ENCODE measurements at places on chromosomes 6 and 20.

- DNase-seq, result no peak
These were observed 291.6 kb downstream of the PHF3 start for GRCh38 chr6:63926950-63927927.

DNA sequence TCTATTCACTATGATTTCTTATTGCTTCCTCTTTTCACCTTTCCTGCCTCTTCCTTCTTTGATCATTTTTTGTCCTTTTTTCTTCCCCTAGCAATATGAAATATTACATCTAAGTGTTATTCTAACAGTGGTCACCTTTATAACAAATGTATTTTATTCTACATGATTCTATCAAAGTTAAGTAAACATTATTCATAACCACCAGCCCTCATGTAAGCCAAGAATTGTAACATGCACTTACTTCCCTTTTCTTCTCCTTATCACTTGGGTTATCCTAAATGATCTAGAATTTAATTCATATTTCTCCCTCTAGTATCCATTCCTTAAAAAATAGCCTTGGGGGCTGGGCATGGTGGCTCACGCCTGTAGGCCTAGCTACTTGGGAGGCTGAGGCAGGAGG, 88.3 kb upstream of the SLC22A23 start:
- no peak for DNase-seq

DNA sequence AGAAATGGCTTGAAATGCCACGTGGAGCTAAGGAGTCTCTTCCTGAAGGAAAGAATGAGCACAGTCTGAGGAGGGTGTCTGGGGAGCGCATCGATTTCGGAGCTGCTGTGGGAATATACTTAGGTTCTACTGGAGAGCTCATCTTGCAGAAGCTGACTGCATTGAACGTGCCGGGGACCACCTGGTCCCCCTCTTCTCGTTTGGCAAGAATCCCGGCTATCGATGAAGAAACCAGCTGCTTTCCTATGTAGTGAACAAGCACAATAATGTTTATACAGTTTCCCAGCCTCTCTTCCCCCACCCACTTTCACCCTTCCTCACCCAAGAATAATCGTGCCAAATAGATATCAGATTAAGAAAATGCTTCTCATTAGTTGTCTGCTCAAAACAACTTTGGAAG, 242.5 kb downstream of the PACRG start:
- DNase-seq, result no peak

- DNase-seq, result no peak
These were observed 41.7 kb downstream of the SLC16A10 start for GRCh38 chr6:111129013-111129412.

- no peak for DNase-seq
These were observed 16.4 kb downstream of the MRPS18A start for GRCh38 chr6:43671011-43671800.

GRCh38 chr6:140987364-140988155, 1145.2 kb upstream of the GJE1 start:
- no peak for DNase-seq

- DNase-seq, result no peak
These were observed 194.0 kb downstream of the HIVEP2 start for GRCh38 chr6:142750998-142751397.

GRCh38 chr6:45044086-45044485, 284.0 kb upstream of the RUNX2 start:
- no peak for DNase-seq

- peak; percentile 90 for DNase-seq
These were observed 40.4 kb upstream of the NAA20 start for GRCh38 chr20:19976595-19977372.
